ENCODE measurements at places on chromosomes 1 and 21.

- DNase-seq = no peak
Measured at GRCh38 chr1:5435414-5435813, 556.8 kb downstream of the NPHP4 start.

DNA sequence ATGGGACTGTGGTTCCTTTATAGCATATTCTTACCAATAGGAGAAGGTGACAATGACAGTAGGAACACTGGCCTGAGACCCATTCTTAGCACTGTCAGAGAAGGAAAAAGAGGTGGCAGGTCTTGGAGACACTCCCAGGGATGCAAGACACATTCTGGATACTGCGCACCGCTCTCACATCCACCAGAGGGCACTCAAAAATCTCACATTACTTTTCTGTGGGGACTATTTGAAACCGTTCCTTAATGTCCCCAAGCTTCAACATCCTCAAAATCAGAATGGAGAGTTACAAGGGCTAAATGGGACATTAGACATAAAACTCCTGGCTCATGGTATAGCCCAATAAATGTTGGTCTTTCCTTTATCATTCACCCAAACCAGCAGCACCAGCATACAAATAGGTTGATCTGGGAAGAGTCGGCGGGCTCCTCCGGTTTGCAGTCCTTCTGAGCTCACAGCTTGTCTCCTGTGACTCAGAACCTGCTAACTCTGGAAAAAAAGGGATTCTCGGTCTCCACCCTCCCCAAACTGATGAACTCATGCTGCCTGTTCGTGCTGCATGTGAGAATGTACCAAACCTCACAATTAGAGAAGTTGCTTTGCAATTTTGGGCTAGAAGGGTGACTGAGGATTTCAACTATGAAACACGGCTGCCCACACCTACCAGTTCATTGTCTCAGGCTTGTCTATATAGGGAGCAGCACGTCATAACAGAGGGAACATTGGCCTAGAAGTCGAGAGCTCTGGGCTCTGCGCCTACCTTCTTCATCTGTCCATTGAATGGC is 40.2 kb downstream of the IL12RB2 start:
- no peak for DNase-seq

GRCh38 chr21:44845418-44846223 is 27.8 kb upstream of the SUMO3 start:
- peak; percentile 83 for DNase-seq

DNA sequence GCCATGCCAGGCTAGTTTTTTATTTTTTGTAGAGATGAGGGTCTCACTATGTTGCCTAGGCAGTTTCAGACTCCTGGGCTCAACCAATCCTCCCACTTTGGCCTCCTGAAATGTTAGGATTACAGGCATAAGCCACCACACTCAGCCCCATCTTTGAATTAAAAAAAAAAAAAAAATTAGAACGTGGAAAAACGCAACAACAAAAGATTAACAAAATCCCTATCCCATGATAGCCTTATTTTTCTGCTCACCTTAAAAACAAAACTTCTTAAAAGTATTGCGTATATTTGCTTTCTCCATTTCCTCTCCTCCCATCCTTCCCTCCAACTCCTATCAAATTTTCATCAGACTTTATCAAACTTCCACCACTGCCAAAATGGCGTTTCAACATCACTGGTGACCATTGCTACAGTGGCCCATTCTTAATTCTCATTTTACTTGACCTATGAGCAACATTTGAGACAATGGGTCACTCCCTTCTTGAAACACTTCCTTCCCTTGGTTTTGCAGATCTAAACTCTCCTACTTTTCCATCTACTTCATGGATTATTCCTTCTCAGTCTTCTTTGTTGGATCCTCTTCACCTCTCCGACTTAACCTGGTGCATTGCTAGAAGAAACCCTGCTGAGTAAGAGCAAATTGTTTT is 579 bp upstream of the ZNF684 start:
- DNase-seq = no peak

GRCh38 chr1:18282851-18283600 is 175.4 kb downstream of the IGSF21 start:
- no peak for DNase-seq

- no peak for DNase-seq
Measured at GRCh38 chr1:36723813-36724212, 241.1 kb upstream of the CSF3R start.

GRCh38 chr1:21511579-21512522 is 2.6 kb downstream of the ALPL start:
- DNase-seq = no peak

GRCh38 chr1:183251959-183252450 is 65.9 kb downstream of the LAMC2 start:
- DNase-seq = no peak

DNA sequence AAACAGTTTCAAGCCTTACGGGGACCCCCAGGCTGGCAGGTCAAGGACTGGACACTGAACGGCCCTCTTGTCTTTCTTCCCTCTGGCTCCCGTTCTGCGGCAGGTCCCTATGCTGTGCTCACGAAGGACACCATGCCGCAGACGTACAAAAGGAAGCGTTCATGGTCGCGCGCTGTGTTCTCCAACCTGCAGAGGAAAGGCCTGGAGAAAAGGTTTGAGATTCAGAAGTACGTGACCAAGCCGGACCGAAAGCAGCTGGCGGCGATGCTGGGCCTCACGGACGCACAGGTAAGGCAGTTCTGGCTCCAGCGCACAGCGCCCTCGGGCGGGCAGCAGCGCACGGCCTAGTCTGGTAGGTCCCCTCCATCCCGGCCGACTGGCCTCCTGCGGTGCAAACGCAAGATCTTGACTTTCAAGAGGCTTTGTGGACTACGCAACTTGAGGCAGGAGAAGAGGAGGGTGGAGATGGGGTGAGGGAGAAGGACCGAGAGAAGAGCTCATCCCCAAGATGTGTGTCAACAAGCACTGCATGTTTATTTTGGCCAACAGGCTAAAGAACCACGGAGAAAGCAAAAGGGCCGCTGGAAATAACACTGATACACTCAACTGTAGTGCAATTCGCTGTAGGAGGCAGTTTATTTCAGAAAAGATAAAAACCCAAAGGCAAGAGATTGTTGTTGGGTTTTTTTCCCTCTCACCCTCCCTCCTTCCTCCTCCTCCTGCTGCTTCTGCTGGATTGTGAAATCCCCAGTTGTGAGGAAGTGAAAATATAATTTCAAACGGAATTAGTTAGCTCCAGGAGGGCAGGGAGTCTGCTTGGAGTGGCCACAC is 3.0 kb downstream of the HLX start:
- DNase-seq = no peak

GRCh38 chr1:85660541-85660940 is 47.7 kb downstream of the ZNHIT6 start:
- DNase-seq = no peak

GRCh38 chr1:3423245-3423829 is 31.1 kb upstream of the ARHGEF16 start:
- no peak for DNase-seq

DNA sequence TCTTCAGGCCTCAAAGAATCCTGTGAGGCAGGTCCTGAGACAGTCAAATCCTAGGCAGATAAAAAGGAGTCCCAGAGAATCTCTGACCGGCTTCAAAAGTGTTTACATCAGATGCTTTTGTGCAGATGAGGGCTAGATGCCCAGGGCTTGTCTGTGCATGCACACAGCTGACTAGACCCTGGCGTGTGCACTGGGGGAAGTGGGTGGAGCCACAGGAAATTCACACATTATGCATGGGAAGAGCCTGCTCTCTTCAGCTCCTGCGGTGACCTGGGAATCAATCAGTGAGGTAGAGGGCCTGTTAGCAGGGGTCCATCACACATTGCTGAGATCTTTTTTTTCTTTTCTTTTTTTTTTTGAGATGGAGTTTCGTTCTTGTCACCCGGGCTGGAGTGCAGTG is 36.6 kb upstream of the NHLH2 start:
- no peak for DNase-seq

GRCh38 chr1:225366552-225366951 is 61.3 kb downstream of the LBR start:
- DNase-seq = no peak

DNA sequence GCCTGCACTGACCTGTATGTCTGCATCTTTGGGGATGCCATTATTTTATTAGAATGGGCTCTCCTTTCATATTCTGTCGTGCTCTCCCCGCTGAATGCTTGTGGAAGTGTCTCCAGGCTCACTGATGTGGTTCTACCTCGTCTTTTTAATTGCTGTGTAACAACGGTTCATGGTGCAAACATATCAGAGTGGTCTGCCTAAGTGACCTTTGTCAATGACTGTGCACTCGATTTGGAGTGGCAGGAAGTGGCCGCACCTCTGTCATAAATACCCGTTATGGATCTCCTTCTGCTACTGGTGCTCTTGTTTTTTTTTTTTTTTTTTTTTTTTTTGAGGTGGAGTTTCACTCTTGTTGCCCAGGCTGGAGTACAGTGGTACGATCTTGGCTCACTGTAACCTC is 38.3 kb downstream of the SPSB1 start:
- no peak for DNase-seq

GRCh38 chr1:195415584-195415983 is 1192.7 kb downstream of the KCNT2 start:
- no peak for DNase-seq

DNA sequence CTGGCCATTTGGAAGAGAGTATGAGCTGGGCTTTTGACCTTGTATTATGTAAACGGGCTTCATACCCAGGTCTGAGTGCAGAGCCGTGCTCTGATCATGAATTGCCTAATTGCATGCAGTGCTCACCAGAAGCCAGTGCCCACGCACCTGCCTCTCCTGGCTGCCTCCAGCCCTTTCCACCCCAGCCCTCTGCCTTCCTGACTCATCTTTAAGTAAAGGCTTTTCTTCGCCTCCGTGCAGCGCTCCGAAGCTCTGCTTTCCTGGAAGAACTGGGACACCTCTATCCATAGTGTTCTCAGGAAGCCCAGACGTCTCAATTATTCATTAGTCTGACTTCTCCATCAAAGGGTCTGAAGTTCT is 413.7 kb downstream of the PTPRU start:
- peak; percentile 32 for DNase-seq
